ENCODE measurements at places on chromosomes 5 and 9.

DNA sequence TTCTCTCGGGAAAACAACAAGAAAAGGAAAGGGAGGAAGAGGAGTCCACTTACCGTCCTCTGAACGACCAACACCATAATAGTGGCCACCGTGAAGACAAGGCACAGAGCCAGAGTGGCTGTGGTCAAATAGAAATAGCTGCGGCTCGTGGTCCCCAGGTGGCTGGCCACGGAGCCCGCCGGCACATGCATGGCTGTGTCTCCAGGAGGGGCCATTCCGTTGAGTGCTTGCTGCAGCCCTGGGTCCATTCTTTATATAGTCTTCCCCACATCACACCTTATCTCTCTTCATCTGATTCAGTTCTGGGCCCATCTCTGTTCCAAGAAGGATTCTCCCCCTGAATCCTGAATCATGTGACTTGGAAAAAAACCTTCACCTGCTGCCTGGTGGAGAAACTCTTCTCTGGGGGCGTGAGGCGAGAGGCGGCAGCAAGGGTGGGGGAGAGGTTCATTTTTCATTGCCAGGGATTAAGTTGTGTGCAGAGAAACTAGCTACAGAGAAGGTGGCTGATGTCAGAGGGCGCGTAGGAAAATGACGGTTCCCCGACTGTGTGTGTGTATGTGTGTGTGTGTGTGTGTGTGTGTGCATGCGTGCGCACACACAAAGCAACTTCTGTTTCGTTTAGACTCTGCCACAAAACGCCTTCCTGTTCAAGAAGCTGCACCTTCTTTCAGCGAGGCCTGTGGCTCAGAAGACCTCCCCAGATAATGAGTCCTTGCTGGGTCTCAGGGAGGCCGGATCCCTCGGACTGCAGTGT is at the start of gene TNFSF8:
Gene TNFSF8 (minus strand): TSS at position 536 of the 757 bp plus-strand sequence. CDS start 288 bp downstream, at position 248.
- DNase-seq: peak; percentile 29

GRCh38 chr5:112694853-112695709 is 42.6 kb upstream of the APC start:
- DNase-seq: no peak

- no peak for DNase-seq
Measured at GRCh38 chr5:156591631-156592030, 258.5 kb upstream of the PPP1R2B start.

DNA sequence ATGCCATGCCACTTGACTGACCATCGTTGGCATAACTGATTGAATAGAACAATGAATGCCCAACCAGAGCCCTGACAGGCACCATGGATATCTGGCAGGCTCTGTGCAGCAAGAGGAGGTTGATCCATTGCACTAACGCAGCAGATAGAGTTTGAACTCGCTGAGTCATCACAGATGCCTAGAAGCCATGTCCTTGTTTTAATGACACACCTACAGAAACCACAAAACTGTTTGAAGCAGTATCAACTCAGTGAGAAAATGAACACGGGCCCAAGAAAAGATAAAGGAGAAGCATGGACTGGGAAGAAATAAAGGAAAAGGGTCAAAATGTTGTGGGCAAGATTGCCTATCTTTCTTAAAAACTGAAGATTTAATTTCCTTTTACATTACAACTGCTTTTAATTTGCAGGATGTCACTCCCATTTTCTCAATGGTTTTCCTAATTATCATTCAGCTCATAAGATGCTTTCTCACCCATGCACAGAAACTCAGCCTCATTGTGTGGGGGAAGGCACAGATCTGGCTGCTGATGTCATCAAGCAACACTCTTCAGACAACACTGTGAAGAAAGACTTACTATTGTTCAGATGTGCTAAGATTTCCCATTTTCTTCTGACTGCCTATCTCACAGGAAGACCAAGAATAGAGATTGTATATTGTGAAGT is 129.0 kb downstream of the PIK3R1 start:
- no peak for DNase-seq

DNA sequence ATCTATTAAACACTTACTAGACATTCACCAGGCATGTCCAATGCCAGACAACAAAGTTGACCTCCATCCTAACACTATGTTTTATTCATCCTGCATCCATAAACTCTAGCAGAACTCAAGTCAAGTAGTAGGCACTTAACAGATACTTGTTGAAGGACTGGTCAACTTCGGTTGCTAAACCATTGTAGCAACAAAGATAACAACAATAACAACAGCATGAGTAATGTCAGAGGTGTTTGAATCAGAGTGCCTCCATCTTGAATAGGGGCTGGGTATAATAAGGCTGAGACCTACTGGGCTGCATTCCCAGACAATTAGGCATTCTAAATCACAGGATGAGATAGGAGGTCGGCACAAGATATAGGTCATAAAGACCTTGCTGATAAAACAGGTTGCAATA is 180.5 kb upstream of the ZNF462 start:
- DNase-seq: no peak

- DNase-seq: peak; percentile 51
Measured at GRCh38 chr9:85741095-85741874, 469 bp downstream of the AGTPBP1 start.

- DNase-seq: no peak
Measured at GRCh38 chr5:79269733-79270166, 33.8 kb downstream of the JMY start.

- no peak for DNase-seq
Measured at GRCh38 chr5:158917731-158918130, 182.0 kb downstream of the EBF1 start.

DNA sequence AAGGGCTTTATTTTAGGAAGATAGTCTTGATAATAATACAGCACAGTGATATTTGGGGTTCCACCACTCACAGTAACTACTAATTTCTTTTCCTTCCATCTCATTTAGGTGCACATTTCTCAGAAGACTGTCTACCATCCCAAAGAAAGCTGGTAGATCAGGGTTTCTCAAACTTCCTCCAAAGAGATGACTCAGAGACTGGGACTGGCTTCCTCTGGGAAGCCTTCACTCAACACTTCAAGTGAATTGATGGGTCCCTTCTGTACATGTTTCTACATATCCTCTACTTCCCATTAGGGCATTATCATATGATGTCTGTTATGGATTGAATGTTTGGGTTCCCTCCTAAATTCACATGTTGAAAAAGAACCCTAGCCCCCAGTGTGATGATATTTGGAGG is 138.5 kb downstream of the SPOCK1 start:
- no peak for DNase-seq

DNA sequence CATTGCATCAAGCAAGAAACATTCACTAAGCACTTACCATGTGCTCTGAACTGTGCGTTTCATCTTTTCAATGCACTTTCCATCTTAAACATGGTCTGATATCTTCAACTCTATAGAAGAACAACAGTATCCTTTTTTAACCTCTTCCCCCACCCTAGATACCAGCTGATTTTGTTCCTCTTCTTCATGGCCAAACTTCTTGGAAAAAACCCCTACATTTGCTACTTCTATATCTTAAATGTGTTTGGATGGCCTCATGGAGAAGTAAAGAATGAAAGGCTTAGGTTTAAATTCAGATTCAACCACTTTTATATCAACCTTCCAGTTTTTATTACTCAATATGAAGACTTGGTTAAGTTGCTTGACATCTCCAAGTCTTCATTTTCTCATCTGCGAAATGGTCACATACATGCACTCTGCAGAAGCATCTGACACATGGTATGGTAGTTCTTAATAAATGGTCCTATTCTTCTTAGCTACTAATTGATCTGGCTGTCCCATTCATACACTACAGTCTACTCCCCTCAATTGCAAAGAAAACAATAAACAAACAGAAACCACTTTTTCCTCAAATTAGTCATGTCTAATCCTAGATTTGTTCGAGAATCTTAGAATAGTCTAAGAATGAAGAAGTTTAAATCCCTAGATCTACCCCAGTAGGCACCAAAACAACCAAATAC is 59.4 kb downstream of the FYB1 start:
- no peak for DNase-seq

DNA sequence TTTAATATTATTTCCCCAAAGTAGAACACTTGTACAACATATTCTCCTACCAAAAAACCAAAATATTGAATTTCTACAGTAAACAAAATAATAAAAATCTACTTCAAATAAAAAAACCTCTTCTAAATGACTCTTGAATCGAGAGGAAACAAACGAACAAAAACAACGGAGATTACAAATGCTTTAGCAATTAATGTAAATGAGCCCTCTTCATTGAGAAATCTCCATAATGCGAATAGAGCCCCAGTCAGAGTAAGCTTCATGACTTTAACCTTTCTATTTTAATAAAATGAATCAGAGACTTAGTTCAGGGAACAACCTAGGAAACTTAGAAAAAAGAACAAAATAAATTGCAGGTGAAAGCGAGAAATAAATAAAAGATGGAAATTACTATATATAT is 129.3 kb upstream of the SEMA6A start:
- no peak for DNase-seq

- peak; percentile 73 for DNase-seq
Measured at GRCh38 chr5:35229076-35230037, 930 bp downstream of the PRLR start.

DNA sequence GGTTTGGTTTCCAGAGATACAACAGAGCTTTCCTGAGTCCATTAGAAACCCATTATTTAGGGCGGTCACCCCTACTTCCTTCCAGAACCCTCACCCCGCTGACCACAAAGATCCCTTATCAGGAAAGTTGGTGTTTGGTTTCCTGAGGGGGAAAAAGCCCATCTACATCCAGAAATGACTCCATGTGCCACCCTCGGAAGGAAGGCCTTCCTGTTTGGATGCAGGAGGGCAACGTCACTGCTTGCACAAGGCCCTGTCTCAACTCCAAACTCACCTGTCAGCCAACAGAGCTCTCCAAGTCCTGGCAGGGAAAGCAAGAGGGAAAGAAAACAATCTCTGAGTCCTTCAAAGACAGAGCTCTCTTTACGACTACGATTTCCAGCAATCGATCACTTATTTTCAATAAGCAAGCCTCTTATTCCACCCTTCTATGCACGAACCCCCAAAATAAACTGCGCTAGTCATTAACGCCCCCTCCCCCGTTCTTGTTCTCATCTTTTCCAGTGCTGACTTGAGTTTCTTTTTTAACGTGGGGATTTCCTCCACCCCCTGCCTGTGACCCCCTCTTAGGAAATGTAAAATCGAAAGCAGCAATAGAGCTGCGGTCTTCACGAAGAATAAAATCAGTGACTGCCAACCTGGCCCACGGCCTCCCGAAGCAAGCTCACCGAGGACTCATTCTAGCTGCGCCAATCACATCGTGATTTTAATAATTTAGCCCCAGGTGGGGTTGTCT is 35.7 kb upstream of the NTNG2 start:
- DNase-seq: no peak

- no peak for DNase-seq
Measured at GRCh38 chr9:135617538-135617900, 21.8 kb downstream of the GLT6D1 start.

GRCh38 chr5:136731241-136731900 is 366.0 kb upstream of the TRPC7 start:
- no peak for DNase-seq

GRCh38 chr9:136673088-136673974 is 10.6 kb downstream of the EGFL7 start:
- DNase-seq: no peak

- no peak for DNase-seq
Measured at GRCh38 chr5:167816354-167816753, 475.1 kb upstream of the WWC1 start.

DNA sequence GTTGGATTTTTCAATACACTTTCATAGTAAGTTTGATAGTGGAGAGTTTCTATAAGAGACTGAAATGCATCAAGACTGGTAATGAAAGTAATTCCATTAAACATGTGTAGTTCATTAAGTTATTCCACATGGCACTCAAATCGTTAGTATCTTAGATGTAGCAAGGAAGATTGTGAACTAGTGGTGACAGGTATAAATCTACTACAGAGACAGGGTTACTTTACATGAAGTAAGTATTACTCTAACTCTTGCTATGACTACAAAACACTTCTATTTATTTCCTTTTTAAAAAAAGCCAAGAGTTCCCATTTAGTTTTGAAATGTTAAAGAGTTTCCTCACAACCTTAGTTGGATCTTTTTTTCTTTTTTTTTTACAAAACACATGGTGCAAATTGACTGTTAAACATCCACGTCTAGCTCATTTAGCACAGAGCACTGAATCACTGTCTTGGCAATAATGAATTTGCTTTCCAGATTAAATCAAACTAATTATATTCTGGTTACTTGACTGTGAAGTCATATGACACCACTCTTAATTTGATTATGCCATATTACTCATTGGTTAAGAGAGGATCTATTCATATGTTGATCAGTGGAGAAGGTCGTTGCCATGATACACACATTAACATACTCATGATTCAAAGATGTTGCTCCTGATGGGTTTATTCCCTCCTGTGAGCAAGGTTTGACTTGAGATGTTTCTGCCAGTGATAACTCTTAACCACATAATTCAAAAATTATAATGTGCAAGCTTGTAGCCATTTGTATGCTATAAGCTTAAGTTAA is 644.8 kb downstream of the EFNA5 start:
- DNase-seq: no peak

DNA sequence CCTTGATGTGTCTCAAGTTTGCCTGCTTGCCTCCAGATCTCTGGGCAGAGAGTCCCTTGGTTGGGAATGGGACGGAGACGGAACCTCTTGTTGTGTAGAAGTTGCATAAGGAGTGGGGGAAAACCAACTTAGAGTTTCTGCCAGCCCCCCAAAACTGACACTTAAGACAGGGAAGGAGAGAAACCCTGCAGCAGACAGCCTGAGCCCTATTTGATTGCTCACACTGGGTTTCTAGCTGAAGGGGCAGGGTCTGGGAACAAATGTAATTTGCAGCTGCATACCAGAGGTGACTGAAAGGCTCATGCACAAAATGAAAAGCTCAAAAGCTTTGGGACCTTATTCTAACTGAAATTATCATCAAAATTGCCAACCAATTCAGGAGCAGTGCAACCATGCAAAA is 254.5 kb downstream of the RASEF start:
- no peak for DNase-seq

DNA sequence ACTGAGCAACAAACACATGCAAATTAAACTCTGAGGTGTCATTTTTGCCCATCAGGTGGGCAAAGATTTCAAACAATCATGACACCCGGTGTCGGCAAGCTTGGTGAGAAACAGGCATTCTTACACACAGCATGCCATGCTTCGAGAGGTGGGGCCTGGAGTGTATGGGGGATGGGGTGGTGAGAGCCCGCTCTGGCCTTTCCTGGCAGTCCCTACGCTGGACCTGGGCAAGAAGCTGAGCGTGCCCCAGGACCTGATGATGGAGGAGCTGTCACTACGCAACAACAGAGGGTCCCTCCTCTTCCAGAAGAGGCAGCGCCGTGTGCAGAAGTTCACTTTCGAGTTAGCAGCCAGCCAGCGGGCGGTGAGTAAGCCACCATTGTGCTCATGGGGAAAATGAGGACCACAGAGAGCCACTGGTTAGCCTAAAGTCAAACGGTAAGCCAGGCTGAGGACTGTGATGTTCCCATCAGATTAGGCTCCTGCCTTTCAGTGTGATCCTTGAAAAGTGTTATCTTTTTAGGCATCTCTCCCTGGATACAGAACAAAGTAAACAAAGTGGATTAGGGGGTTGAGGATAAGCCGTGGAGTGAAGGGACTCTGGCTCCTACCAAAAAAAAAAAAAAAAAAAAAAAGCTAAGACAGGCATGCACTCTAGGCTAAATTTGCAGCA is 9.4 kb downstream of the MYOZ3 start:
- DNase-seq: no peak

Data from colonic mucosa (tissue), 4 donors.